ENCODE measurements at places on chromosomes 11 and 22. TPM values are rescaled to one million over a fixed set of nuclear protein-coding genes. Genes with fewer than 3 reads are reported as not detected.

The IGSF22 gene
- total RNA-seq: 3.7 TPM

The DHCR7 gene
- 21.6 TPM for total RNA-seq

The HTR3A gene
- not detected for total RNA-seq

The SOX10 gene
- not detected for total RNA-seq

DNA sequence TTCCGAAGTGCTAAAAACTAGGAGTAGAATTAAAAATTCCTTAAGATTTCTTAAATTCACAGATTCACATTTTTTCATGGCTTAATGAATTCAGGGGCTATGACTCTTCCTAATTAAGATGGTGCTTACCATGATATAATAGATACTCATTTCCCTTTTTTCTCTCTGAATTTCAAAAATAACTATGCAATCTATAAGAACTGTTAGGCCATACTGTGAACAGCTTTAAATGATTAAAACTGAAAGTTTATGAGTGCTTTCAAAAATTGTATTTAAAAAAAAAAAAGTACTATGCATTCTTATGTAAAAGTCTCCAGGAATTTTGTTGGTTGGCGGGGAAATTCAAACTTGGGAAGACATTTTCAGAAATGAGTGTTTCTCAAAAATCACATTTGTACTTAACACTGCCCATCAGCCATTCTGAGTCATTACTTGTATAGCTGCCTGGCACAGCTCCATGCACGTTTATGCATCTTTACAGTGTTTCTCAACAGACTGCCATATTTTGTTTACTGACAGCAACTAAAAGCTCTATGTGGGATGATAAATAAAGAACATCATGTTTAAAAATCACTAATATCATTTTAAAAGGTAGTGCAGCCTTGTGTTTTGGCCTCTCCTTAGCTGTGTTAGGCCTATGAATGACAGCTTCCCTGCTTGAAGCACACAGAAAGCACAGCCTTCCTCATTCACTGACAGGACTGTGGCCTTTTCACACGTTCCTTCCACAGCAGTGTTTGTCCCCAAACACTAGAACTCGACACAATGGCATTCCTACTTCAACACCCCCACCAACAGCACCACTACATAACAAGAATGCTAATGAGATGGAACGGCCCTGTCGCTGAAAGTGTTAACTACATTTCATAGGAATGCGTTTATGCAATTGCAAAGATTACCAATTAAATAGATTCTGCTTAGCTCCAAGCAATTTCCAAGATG is 131.4 kb downstream of the DCDC1 start:
- DNase-seq: no peak

- no peak for DNase-seq
These were observed 82.7 kb downstream of the RPL27A start for GRCh38 chr11:8765294-8765693.

GRCh38 chr11:6681949-6682348 is 1.2 kb downstream of the MRPL17 start:
- no peak for DNase-seq

DNA sequence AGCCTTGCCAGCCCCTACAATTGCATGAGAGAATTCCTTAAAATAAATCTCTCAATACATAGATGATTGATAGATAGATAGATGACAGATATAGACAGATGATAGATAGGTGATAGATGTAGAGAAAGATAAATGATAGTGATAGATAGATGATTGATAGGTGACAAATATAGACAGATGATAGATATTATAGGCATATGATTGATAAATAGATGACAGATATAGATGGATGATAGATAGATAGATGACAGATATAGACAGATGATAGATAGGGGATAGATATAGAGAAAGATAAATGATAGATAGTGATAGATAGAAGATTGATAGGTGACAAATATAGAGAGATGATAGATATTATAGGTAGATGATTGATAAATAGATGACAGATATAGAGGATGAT is 564.6 kb downstream of the ETS1 start:
- DNase-seq: no peak

DNA sequence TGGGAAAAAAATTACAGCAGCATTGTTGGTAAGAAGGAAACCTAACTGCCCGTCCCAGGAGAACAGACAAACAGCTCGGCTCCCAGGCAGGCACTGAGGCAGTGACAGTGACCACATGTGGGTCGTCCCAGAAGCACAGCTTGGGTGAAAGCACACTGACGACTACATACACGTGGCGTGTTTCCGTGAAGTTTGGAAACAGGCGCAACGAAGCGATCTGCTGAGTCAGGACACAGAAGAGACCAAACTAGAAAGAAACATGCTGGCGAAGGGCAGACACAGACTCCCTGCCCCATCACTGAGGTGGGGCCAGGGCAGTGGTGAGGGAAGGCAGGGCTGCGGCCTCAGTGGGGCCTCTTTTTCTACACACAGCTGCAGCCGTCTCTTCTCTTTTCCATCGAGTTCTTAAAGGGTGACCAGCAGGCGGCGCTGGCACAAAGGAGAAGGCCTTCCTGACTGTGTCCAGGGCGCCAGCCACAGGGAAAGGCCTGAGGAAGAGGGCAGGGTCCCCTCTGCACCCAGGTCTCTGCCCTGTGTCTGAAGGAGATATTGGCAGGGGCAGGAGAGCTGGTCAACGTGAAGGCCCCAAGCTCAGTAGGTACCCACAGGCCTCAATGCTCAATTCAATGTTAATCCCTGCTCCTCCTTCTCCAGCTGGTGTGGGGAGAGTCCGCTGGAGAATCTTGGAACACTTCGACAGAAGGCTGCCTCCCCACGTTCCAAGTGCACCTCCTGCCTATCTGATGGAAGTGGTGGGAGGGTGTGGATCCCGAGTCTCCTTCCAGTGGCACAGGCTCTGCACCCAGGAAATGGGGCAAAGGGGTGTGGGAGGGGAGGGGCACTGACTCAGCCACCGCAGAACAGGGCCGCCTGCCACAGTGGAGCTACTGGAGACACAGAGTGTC is 19.9 kb downstream of the CARS1 start:
- peak; percentile 38 for DNase-seq

DNA sequence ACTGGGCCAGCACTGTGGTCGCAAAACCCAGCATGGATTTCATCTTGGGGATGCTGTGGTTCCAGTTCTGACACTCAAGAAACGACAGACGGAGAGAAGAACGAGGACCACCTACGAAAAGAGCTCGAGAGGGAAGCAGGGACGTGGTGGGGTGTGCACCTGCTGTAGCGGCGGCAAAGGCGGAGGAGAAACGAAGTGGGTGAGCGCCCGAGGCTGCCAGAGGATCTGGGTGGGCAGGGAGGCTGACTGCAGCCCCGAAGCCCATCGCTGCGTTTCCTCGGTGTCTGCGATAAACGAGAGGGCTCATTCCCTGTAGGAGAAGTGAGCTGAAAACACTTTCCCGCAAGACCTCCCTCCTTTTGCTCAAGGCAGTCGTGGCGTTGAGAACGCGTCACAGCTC is 246.1 kb downstream of the OR4C45 start:
- DNase-seq: no peak
